Neural progenitor cell (in vitro differentiated cells): ENCODE measurements at places on chromosomes 3 and 15.

- DNase-seq = no peak
Observed at GRCh38 chr3:72280876-72281275, 495.9 kb upstream of the PROK2 start.

DNA sequence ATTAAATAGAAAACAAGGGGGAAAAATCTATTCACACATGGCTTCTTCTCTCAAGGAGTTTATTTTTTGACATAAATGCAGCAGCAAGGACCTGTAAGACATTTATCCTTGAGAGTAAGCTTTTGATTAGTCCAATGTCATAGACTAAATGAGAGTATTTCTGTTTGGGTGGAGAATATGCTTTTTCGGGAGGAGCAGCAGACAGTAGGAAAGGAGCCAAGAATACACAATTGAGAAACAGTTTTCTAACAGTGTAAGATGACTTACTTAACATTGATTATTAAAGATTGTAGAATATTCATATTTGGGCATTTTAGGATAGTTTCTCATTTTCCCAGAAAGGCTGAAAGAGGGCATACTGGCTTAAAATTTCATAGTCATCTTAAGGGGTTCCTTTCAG lies 65.9 kb upstream of the PAQR5 start:
- no peak for DNase-seq

DNA sequence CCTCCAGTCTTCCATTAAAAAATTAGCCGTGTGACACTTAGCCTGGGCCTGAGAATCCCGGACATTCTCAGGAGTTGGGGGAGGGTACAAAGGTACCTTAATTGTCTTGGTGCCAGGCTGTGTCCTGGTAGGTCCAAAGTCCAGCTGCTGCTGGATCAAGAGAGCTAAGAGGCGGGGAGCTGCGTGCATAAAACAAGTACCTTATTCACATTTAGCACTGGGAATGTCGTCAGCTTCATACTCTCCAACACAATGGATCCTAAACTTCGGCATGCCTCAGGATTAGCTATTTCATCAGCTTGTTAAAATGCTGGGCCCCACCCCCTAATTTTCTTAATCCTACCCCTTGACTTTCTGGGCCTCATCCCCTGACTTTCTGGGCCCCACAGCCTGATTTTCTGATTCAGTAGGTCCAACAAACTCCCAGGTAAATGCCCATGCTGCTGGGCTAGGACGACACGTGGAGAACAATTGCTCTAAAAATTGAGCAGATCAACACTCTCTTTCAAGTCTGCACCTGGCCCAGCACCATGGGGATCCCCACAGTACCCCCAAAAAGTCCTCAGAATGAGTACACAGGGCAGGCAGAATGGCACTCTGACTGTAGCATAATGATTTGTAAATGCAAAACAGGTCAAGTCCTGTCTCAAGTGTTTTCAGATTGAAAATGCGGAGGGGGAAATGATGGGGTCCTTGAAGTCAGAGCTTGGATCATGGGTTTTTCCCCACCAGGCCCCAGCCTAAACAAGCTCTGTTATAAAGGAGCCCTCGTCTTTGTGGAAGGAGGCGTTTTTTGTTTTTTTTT lies 5.6 kb upstream of the AEN start:
- DNase-seq = peak; percentile 41

GRCh38 chr3:151377768-151378385 lies 6.7 kb downstream of the P2RY12 start:
- DNase-seq = no peak

GRCh38 chr3:55013145-55013925 lies 85.5 kb upstream of the LRTM1 start:
- peak; percentile 26 for DNase-seq

GRCh38 chr3:125310623-125311081 lies 64.5 kb downstream of the ZNF148 start:
- DNase-seq = no peak

DNA sequence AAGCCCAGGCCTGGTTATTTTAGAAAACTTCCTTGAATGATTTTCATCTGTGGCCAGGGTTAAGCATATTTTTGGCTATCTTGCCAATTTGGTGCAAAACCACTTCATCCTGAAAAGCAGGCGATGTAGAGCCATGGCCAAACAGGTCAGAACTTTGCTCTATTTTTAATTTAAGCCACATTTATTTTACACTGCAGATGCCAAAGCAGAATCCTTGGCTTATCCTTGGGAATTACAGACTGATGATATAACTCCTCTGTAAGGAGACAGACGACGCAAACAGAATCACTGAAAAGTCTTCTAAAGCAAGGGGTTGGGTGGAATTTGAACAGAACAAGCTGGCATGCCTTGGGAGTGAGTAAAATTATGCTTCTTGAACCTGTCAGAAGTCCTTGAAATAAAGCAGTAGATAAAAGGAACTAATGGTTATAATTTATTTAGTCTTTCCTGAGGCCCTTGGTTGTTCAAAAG lies 121.9 kb downstream of the CHST2 start:
- no peak for DNase-seq

- DNase-seq = no peak
Observed at GRCh38 chr3:16427103-16427965, 86.2 kb downstream of the RFTN1 start.

DNA sequence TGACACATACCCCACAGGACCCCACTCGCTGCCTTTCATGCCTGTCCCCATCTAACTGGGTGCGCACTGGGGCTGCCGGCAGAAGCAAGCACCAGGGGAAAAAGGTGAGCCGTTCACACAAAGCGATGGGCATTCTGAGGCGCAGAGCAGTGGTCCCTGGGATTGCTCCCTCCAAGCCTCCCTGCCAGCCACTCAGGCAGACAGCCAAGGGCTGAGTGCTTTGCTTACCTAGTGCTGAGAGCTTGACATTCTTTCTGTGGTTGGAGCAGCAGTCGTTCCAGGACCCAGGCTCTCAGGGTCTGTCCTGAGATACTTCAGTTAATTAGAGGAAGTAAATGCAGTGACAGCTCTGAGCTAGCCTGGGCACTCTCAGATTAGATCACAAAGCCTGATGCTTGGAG lies 5.7 kb downstream of the ESYT3 start:
- DNase-seq = no peak

- no peak for DNase-seq
Observed at GRCh38 chr3:31945738-31946052, 35.4 kb downstream of the OSBPL10 start.

GRCh38 chr15:98794748-98795147 lies 146.4 kb downstream of the IGF1R start:
- no peak for DNase-seq

DNA sequence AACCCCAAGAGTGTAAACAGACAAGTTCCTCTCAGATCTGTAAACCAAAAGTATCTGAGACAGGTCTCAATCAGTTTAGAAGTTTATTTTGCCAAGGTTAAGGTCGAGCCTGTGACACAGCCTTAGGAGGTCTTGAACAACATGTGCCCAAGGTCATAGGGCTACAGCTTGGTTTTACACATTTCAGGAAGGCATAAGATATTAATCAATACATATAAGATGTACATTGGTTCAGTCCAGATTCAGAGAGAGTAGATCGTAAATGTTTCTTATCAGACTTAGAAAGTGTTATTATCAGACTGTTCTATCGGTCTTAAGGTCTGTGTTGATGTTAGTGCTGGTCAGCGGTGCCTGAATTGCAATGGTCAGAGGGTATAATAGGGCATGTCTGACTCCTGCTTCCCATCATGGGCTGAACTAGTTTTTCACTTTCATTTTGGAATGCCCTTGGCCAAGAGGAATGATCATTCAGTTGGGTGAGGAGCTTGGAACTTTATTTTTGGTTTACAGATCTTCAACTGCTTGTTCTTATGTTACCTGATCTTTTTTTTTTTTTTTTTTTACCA lies 27.0 kb upstream of the MFGE8 start:
- DNase-seq = no peak

GRCh38 chr3:47645551-47645950 lies 66.9 kb upstream of the CSPG5 start:
- DNase-seq = no peak

GRCh38 chr3:10434938-10435336 lies 70.4 kb downstream of the ATP2B2 start:
- no peak for DNase-seq

- no peak for DNase-seq
Observed at GRCh38 chr3:189144645-189145044, 27.1 kb upstream of the TPRG1 start.

DNA sequence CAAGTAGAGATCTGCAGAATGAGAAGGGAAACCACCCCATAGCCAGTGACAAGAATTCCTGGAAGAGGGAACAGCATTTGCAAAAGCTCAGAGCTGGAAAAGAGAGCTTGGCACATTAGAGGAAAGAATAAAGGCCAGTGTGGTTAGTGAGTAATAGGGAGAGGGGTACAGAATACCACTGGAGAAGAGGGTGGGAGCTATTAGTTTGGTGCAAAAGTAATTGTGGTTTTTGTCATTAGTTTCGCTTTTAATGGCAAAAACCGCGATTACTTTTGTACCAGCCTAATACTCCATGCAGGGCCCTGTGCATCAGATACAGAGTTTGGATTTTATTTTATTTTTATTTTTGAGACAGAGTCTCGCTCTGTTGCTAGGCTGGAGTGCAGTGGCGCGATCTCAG lies 9.8 kb downstream of the SLC24A1 start:
- no peak for DNase-seq

- no peak for DNase-seq
Observed at GRCh38 chr15:82650046-82650670, 3.0 kb upstream of the CPEB1 start.

DNA sequence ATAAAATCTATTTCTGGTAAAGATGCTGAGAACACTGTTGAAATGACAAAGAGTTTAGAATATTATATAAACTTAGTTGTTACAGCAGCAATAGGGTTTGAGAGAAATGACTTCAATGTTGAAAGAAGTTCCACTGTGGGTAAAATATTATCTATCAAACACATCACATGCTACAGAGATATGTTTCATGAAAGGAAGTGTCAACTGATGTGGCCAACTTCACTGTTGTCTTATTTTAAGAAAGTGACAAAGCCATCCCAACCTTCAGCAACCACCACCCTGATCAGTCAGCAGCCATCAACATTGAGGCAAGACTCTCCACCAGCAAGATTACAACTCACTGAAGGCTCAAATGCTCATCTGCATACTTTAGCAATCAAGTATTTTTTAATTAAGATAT lies 20.2 kb downstream of the TMEM39A start:
- no peak for DNase-seq

GRCh38 chr3:167091226-167091625 lies 288.9 kb downstream of the ZBBX start:
- no peak for DNase-seq

- no peak for DNase-seq
Observed at GRCh38 chr3:37999836-38000235, 9.2 kb downstream of the VILL start.

- DNase-seq = no peak
Observed at GRCh38 chr3:95341314-95341713, 1278.5 kb downstream of the NSUN3 start.

GRCh38 chr15:73844356-73844755 lies 29.0 kb upstream of the TBC1D21 start:
- DNase-seq = no peak

- no peak for DNase-seq
Observed at GRCh38 chr15:70038730-70039392, 58.9 kb downstream of the TLE3 start.

- DNase-seq = peak; percentile 64
Observed at GRCh38 chr15:38414357-38414756, 39.6 kb upstream of the FAM98B start.

DNA sequence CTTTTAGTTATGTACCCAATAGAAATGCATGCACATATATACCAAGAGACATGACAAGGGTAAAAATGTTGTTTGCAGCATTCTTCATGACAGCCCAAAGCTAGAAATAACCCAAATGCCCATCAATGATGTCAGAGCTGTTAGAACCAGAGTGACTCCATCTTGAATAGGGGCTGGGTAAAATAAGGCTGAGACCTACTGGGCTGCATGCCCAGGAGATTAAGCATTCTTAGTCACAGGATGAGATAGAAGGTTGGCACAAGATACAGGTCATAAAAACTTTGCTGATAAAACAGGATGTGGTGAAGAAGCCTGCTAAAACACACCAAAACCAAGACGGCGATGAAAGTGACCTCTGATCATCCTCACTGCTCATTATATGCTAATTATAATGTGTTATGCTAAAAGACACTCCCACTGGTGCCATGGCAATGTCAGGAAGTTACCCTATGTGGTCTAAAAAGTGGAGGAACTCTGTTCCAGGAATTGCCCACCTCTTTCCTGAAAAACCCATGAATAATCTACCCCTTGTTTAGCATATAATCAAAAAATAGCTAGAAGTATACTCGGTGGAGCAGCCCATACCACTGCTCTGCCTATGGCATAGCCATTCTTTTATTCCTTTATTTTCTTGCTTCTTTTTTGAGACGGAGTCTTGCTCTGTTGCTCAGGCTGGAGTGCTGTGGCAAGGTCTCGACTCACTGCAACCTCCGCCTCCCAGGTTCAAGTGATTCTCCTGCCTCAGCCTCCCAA lies 32.9 kb downstream of the ZBTB11 start:
- no peak for DNase-seq

GRCh38 chr3:42412526-42413155 lies 2.2 kb upstream of the LYZL4 start:
- no peak for DNase-seq

DNA sequence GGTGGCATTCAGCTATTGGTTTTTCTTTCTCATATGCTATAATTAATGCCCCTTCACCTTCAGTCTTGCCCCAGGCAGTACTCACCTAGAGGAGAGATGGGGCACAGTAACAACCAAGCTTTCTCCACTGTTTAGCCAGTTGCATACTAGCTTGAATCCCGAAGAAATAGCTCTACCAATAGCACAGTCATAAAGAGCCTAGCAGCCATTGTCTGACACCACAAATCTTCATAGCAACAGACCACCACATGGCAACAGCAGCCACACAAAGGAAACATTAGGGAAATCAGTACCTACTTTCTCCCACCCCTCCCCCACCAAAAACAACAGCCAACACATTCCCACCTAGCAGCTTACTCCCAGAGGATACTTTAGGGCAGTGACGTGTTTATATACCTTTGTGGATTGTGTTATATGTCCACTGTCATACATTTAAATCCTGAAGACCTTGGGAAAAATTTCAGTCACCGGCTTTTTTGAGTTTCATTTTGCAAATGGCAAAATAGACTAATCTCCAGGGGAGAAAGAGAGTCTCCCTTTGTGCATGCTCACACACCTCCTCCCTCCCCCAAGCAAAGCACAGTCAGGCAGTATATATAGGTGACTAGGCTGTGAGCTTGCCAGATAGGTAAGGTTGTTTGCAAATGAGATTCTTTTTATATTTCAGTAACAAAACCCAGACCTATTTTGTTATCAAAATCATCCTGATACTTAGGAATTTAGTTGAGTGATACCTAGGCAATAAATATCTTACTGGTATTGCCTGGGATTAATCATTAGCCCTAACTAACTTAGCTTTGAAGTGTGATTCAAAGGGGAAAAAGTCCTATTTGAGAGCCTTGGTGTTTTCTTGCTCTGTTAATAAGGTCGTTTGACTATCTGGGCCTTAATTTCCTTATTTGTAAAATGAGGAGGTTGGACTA lies 140.6 kb downstream of the RBPMS2 start:
- DNase-seq = peak; percentile 78

GRCh38 chr3:98980915-98981596 lies 79.6 kb upstream of the DCBLD2 start:
- no peak for DNase-seq

GRCh38 chr3:16148783-16149182 lies 25.7 kb upstream of the GALNT15 start:
- DNase-seq = no peak
